CD4-positive, alpha-beta T cell (primary cell): ENCODE measurements at places on chromosomes 13 and 19.

- DNase-seq, result no peak
Observed at GRCh38 chr13:70723732-70724131, 615.5 kb upstream of the KLHL1 start.

- no peak for DNase-seq
Observed at GRCh38 chr13:97535614-97536013, 101.6 kb downstream of the RAP2A start.

DNA sequence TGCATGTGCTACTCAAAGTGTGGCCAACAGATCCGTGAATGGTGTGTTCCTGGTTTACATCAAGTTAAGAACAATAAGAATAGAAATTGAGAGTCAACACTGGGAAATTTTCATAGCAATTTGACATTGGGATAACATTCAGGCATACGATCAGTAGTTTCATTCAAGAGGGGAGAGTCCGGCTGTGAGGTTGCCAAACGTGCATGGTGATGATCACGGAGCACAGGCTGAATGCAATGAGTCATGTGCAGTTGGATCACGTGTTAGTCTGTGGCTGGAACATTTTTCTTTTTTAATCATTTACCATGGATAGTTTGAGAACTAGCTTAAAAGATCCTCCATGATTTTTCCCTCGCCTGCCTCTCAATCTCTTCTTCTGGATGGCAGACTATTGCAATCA lies 2.5 kb upstream of the DCT start:
- DNase-seq, result no peak

GRCh38 chr19:29497686-29498436 lies 27.9 kb upstream of the VSTM2B start:
- no peak for DNase-seq

DNA sequence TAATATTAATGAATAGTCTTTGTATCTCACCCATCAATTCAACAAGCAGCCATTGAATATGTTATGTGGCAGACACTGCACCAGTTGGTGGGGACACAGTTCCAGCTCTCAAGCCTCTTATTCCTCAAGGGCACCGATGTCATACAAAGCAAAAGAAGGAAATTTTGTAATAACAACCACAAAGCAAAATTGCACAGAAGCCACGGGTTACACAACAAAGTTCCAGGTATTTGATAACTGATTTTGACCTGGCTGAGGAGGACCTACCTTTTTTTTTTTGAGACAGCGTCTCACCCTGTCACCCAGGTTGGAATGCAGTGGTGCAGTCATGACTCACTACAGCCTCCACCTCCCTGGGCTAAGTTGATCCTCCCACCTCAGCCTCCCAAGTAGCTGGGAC lies 266.7 kb downstream of the FOXO1 start:
- DNase-seq, result no peak

GRCh38 chr19:1243768-1244692 lies 2.5 kb downstream of the ATP5F1D start:
- DNase-seq, result peak; percentile 85

GRCh38 chr13:38905081-38905480 lies 85.5 kb downstream of the STOML3 start:
- no peak for DNase-seq

GRCh38 chr13:67061750-67062149 lies 168.4 kb downstream of the PCDH9 start:
- no peak for DNase-seq

- DNase-seq, result no peak
Observed at GRCh38 chr13:59951011-59951410, 212.7 kb downstream of the DIAPH3 start.

DNA sequence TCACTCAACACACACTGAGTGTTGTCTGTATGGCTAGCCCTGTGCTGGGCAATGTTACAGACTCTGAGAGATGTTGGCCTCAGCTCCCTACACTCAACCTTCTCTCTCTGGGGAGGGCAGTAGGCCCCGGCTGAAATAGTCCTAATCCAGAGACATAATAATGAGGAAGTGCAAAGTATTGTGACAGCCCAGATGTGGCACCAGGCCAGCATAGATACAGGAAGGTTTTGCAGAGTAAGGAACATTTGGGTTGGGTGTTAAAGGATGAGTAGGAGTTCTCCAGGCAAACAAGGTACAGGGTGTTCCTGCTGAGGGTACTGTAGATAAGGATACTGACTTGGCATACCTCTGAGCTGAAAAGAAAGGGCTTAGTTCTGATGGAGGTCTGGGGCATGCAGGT lies 2.4 kb downstream of the LIN7B start:
- no peak for DNase-seq

GRCh38 chr13:42356184-42356575 lies 84.2 kb downstream of the AKAP11 start:
- no peak for DNase-seq

GRCh38 chr13:94588541-94588940 lies 7.4 kb downstream of the TGDS start:
- no peak for DNase-seq

DNA sequence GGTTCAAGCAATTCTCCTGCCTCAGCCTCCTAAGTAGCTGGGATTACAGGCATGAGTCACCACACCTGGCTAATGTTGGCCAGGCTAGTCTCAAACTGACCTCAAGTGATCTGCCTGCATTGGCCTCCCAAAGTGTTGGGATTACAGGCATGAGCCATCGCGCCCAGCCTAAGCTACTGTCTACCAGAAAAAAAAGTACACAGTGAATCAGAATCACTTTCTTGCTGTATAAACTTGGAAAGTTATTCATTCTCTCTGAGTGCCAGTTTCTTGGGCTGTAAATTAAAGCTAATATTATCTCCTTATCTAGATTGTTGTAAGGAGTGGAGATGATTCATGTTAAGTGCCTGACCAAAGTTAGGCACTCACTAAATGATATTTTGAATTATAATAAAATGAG lies 242.8 kb downstream of the ENOX1 start:
- DNase-seq, result no peak

GRCh38 chr13:32257649-32258048 lies 57.5 kb downstream of the ZAR1L start:
- DNase-seq, result no peak

GRCh38 chr13:81888855-81889254 lies 1547.9 kb upstream of the SPRY2 start:
- DNase-seq, result no peak

- DNase-seq, result no peak
Observed at GRCh38 chr19:757811-758668, 7.1 kb downstream of the MISP start.

- no peak for DNase-seq
Observed at GRCh38 chr19:42498169-42498757, 30.0 kb downstream of the CEACAM1 start.

- no peak for DNase-seq
Observed at GRCh38 chr13:102817241-102817640, 18.3 kb downstream of the BIVM start.

DNA sequence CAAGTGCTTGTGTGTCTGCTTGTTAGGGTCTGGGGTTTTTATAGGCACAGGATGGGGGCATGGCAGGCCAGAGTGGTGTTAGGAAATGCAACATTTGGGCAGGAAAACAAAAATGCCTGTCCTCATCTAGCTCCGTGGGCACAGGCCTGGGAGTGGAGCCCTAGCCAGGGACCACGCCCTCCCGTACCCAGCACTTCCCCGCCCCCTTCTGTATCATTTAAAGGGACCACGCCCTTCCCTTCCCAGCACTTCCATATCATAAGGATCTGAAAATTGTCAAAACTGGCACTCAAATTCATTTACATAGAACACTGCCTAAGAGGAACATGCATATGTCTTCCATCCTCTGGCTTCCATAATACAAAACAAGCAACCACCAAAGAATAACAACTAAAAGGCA lies 185.8 kb downstream of the B3GLCT start:
- DNase-seq, result no peak

DNA sequence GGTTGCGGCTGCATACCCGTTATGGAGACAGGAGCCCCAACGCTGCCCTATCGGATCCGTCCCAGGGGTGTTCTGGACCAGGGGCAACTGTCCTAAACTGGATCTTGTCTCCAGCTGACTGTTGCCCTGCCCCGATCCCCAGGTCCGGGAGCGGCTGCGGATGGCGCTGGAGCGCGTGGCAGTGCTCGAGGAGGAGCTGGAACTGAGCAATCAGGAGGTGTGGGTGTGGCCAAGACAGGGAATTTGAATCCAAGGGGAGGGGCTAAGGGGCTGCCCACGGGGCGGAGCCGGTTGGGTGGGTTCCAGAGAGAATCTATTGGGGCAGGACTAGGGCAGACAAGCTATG lies 9.9 kb downstream of the PPFIA3 start:
- DNase-seq, result no peak

DNA sequence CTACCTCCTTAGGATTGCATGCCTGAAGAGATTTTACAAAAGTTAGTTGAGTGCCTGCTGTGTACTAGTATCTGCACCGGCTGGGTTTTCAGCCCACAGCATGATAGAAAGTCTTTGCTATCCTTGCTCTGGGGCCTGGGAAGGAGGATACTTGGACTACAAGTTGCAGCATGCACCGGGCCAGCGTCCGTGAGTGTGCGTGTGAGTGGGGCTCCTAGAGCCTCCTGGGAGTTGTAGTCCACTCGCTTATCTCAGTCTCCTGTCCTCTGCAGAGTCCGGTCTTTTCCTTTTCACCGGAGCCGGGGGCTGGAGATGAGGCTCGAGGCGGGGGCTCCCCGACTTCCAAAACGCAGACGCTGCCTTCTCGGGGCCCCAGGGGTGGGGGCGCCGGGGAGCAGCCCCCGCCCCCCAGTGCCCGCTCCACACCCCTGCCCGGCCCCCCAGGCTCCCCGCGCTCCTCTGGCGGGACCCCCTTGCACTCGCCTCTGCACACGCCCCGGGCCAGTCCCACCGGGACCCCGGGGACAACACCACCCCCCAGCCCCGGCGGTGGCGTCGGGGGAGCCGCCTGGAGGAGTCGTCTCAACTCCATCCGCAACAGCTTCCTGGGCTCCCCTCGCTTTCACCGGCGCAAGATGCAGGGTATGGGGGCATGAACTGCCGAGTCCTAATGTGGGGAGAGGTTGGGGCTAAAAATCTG lies 20.6 kb downstream of the BRSK1 start:
- DNase-seq, result no peak

GRCh38 chr19:4504891-4505569 lies 13.3 kb downstream of the PLIN4 start:
- DNase-seq, result no peak

GRCh38 chr13:75149776-75150175 lies 332.2 kb downstream of the TBC1D4 start:
- DNase-seq, result no peak

- no peak for DNase-seq
Observed at GRCh38 chr19:10729411-10729810, 11.5 kb downstream of the DNM2 start.

DNA sequence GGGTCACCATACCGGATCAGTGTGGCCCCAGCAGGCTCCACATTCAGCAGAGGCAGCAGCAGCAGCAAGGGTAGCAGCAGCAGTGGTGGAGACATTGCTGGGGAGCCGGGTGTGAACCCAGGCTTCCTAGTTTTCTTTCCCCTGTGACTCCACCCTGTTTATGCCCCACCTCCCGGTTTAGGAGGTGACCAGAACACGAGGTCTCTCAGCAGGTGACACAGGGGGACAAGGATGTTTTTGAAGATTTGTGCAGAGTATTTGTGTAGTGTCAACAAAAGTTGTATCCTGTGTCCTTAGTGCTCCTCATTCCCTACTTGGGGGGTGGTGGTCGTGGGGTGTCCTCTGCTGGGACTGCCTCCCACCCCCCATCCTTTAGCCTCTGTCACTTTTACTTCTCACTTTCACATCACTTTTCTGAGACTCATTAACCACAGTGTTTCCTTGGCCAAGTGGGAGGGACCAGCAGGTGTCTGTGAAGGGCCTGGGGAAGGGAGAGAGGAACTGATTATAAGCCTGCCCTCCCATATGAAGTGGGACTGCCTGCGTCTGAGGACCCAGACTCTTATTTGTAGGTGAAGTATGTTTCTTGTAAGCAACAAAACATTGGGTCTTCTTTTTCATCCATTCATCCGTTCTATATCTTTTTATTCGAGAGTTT lies 15.6 kb upstream of the KCNC3 start:
- DNase-seq, result no peak

- DNase-seq, result no peak
Observed at GRCh38 chr13:45276913-45277312, 64.1 kb downstream of the TPT1 start.
